Stimulated activated CD8-positive, alpha-beta memory T cell treated with anti-CD3 and anti-CD28 coated beads, Interleukin-7, amount 100 ng/mL, for 1 hour (primary cell): ENCODE measurements at places on chromosomes 4 and X.

- DNase-seq = no peak
These were observed 23.4 kb downstream of the TBC1D9 start for GRCh38 chr4:140732780-140733179.

- no peak for DNase-seq
These were observed 80.1 kb upstream of the STIM2 start for GRCh38 chr4:26780539-26780938.

GRCh38 chr4:142161086-142161485 is 524.7 kb downstream of the IL15 start:
- no peak for DNase-seq

DNA sequence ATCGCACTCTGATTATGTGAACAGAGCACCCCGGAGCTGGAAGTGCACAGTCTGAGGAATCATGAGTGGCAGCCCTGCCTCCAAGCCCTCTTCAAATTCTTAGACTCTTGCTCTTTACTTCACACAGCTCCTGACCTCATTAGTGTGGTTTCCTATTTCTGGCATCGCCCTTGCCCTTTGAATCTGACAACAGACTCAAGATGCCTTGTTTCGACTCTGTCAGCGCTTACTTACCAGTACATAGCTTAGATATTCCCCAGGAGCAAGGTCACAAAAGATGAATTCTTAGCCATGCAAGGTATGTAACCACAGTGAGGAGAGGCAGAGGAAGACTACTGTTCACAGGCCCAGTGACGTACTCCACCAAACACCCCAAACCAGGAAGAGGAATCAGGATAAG is 167.2 kb downstream of the KDR start:
- no peak for DNase-seq

DNA sequence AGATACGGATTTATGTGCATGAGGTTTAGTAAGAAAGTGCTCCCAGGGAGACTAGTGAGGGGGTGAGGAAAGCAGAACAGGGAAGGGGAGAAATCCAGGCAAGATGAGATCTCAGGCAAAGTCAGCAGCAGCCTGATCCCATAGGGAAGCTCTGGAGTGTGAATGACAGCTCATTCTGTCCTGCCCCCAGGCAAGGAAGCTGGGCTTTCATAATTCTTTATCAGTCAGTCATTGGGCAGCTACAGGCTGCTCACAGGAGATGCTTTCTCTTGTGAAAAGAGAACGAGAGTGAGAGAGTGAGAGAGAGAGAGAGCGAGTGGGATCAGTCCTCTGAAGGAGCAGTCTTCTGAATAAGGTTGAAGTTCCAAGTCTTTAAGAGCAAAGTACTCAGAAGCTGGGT is 48.1 kb downstream of the SRPX start:
- no peak for DNase-seq

- no peak for DNase-seq
These were observed 89.8 kb downstream of the COMMD8 start for GRCh38 chr4:47373709-47374108.

- no peak for DNase-seq
These were observed 65.4 kb downstream of the GPR82 start for GRCh38 chrX:41789374-41789773.
